ENCODE measurements at places on chromosomes 6 and 20.

- DNase-seq: no peak
Measured at GRCh38 chr6:43921548-43922425, 151.8 kb downstream of the VEGFA start.

GRCh38 chr20:62025832-62026563 is 39.7 kb downstream of the TAF4 start:
- DNase-seq: peak; percentile 51

DNA sequence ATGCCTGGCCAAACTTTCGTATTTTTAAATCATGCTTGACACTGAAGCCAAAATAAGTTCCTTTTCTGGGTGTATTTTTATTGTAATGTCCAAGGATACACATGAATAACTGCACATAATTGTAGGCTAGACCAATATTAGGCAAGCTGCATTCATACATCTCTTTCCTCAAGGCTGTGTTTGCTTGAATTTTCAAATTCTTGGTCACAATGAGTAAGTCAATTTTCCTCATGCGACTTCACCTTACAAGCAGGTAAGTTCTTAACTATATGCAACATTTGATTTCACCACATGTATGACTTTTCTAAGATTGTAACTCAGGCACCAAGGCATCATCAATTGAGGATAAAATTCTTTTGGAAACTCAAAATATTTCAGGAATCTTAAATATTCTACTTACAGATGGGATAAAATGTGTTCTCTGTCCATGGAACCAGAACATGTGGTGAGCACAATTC is 112.4 kb upstream of the ZNF217 start:
- DNase-seq: peak; percentile 9

DNA sequence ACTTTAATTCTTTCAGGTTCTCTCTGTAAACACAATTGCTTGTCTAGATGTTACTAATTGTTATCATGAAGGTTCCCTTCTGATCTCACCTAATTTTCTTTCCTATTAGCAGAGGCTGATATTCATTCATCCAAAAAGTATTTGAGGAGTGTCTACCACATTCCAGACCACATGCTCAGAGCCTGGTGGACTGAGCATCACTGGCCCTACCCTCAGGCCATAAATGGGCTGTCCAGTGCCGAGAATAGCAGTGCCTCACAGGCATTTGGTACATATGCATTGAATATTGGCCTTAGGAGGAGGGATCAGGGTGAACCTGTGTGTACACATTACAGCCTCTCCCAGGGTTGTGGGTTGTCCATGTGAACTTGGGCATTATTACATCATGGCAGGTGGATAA is 40.4 kb upstream of the PRELID3B start:
- DNase-seq: peak; percentile 15

- no peak for DNase-seq
Measured at GRCh38 chr6:157531169-157531985, 150.4 kb downstream of the ZDHHC14 start.

DNA sequence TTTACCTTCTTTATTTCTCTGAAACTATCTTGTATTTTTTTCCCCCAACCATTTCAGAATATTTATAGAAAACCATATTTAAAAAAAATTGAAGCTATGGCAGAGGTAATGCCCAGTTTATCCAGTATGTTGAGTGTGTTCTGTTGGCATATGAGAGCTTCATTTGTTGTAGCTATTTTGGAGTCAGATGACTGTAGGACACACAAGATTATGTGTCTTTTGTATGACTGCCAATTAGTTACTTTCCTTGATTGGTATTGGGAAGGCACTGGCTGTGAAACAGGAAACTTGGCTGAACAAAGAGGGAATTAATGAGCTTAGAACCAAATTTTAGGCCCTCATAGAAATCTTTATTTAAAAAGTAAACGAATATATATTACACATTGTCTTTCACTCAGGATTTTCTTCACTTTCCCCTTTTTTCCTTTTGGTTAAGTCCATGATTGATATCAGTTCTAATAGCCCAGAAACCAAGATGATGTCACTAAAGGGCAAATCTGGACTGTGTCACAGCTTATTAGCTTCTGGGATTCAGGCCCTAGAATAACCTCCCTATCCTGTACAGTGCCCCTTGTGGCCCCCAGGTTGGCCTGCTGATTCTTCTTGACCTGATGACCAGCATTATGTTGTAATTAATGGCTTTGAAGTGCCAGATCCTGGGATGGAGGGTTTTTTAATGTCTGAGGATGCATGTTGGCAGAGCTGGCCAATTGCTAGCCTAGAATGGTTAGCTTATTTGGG is 10.1 kb downstream of the CDC5L start:
- no peak for DNase-seq

DNA sequence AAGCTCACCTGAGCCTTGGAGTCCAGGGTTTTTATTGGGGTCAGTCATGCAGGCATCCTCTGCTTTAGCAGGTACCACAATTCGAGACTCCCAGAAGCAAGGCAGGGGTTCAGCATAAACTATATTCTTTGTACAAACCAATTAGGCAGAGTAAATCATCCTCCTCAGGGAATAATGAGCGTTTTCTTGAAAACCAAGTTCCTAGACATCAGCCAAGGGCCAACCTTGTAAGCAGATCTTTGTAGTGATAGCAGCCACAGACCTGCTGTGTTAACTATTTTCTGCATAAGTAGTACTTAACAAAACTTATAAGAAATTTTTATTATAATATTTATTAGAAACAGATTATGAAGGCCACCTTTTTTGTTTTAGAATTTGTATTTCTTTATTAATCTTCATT is 74.7 kb downstream of the STXBP5 start:
- DNase-seq: no peak

DNA sequence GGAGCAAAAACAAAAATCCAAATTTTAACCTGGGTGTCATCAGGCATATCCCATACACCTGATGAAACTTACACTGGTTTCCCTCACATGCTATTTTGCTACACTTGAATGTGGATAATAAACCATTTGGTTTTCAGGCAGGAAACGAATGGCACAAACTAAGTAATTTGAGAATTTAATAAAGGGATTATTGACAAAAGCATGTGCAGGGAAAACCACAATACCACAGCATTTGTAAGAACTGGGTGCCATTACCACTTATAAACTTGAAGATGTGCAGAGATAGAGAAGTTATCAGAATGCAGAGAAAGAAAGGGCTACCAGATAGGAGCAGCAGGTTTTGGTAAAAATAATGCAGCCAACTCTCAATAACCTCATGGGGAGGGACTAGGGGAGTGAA is 151.2 kb downstream of the RFX6 start:
- DNase-seq: no peak

- peak; percentile 92 for DNase-seq
Measured at GRCh38 chr6:28923318-28924102, at the start of gene TRIM27. Gene TRIM27, minus strand, starts transcription at chr6:28923985. Its CDS starts 353 bp downstream, at chr6:28923632.

- DNase-seq: no peak
Measured at GRCh38 chr20:52349806-52350205, 158.2 kb upstream of the ZFP64 start.

DNA sequence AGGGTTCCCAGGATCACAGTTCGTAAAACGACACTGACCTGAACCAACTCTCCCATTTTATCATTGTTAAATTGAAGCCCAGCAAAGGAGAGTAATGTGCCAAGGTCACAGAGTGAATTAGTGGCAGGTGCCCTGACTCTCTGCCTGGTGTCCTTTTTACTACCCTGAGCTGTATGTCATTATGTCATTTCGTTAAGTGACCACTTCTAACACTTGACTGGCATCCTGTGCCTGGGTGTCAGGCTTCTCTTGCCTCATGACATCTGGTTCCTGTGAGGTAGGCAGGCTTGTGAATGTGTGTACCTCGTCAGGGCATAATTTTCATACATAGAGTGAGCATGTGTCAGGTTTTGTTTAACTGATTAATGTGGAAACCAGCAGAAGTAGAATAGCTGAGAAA is 48.6 kb downstream of the RALY start:
- DNase-seq: no peak

DNA sequence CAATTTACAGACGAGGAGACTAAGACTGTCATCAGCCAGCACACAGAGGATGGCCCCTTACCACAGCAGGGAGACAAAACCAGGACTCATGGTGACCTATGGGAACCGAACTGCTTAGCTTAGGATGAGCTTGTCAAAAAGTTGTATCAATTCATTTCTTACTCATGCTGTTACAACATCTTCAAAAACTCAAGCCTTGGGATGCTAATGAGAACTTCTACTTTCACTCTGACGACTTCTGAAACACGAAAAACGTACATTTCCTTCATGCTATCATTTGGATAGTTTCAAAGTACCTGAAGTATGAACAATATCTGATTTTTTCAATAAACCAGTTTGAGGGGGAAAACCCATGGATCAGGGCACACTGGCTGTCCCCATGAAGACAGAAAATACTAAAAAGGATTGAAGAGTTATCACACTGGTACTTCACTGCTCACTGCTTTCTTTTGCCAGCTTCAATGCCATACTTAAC is 31.9 kb downstream of the HIVEP2 start:
- no peak for DNase-seq

DNA sequence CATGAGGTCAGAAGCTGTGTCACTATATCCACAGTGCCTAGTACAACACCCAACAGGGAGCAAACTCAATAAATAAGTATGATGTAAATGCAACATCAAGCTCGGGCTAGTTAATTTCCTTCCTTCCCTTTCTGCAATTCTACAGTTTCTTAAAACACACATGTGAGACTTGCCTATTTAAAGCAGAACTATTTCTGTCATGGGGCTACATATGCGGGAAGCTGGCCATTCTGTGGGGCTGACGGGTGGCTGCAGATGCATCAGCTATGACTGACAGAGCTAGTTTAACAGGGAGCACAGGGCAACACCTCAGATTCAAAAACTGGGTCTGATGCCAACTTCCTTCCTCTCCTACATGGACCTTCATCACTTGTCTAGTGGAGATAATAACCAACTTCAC is 118.1 kb upstream of the ENPP5 start:
- DNase-seq: peak; percentile 4

GRCh38 chr20:1792274-1792673 is 102.9 kb upstream of the SIRPA start:
- no peak for DNase-seq

DNA sequence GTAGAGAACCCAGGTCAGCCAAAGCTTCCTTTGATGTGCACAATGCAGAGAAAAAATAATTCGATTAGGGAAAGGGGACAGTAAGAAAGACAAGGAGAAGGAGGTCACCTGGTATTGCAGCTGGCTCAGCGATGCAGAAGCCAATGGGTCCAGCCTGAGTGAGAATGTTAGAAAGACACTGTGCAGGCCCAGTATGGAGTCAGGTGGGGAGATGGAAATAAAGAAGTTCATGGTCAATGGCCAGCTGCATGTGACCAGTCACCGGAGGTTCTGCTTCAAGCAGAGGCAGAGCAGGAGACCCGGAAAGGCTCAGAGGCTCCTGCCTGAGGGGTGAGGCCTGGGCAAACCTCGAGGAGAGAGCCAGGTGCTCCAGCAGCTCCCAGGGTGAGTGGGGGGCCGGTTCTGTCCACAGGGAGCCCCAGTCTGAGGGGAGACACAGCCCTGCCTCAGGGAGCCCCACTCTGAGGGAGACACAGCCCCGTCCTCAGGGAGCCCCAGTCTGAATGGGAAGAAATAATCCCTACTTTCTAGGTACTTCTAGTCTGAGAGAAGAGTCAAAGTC is 51.3 kb downstream of the LRFN2 start:
- DNase-seq: no peak

- no peak for DNase-seq
Measured at GRCh38 chr6:24909241-24910216, 26.2 kb downstream of the RIPOR2 start.

GRCh38 chr6:20403766-20404640 is 2.3 kb downstream of the E2F3 start:
- DNase-seq: peak; percentile 51

DNA sequence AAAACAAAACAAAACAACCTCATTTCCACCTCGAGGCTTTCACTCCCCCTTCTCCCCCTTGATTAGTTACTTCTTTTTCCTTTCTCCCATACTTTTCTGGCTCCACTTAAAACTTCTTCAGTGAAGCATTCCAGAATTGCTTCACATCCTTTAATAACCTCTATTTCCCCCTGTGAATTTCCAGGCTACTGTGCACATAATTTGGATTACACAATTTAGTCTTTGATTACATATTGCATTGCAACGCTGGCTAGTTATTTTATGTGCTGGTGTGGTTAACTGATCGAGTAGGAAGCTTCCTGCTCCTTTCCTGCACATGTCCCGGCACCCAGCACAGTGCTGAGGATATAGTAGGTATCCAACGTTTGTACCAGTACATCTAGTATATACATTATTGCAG is 28.1 kb upstream of the EEF1E1 start:
- no peak for DNase-seq

- no peak for DNase-seq
Measured at GRCh38 chr6:8879334-8879733, 444.0 kb upstream of the SLC35B3 start.

DNA sequence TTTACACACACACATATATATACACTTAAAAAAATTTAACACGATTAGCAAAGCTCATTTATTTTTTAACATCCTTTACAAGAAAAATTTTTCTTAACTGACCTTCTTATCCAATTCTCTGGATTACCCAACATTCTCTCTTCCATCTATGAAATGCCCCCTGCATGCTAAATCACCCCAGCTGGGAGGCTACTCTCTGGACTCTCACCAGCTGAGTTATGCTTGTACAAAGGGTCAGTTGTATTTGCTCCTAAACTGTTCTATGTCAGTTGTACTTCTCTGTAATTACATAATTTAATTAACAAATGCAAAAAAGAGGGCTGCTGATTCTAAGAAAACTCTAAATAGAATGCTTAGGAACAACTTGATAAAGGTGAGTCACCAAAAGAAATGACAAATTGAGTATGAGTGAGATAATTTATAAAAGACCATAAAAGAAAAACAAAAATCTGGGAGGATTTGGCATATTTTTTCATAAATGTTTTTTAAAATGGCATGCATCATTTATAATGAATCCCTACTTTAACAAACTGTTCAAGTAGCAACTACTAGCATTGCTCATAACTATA is 120.5 kb downstream of the KIF13A start:
- DNase-seq: no peak

- no peak for DNase-seq
Measured at GRCh38 chr6:150877928-150878327, 12.4 kb downstream of the MTHFD1L start.

GRCh38 chr20:14341801-14342200 is 4.4 kb upstream of the FLRT3 start:
- DNase-seq: peak; percentile 24

- DNase-seq: no peak
Measured at GRCh38 chr6:142906945-142907470, 38.0 kb downstream of the HIVEP2 start.

DNA sequence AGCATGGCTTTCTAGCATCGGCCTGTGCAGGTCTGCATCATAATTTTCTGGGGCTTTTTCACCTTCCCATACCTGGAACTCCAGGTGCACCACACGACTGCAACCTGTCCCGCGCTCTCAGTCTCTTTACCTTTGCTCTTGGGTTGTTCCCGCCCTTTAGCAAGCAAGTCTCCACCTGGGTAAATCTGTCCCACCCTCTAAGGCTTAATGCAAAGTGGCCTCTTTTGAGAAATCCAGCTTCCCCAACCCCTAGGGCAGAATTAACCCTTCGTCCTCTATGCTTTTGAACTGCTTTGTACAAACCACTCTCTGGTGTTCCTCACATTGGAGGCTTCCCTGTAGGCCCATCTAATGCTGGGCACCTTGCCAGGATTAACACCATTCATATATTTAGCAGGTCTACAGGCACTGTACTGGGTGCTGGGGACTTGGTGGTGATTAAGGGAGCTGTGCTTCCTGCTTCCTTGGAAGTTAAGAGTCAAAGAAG is 2.8 kb downstream of the ITPR3 start:
- no peak for DNase-seq

GRCh38 chr20:44020406-44021148 is 105.9 kb downstream of the TOX2 start:
- no peak for DNase-seq
